NCI-H146 (cell line): ENCODE measurements at places on chromosomes 7 and 10.

DNA sequence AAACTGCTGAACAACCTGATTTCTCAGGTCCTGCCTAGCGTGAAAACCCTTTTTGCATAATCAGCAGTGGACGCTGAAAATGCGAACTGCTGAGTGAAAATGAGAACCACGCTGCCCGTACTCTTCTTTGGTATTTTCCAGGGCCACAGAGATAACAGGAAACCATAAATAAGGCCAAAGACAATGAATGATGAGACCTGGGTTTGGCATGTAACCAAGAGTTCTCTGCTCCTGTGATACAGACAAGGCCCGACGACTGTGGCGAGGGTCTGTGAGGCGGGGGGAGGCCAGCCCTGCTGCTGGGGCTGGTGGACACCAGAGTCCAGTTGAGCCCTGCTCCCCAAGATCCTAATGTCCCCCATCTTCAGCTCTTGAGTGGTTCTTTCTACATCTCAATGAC is 236.0 kb downstream of the WDR11 start:
- no peak for DNase-seq

DNA sequence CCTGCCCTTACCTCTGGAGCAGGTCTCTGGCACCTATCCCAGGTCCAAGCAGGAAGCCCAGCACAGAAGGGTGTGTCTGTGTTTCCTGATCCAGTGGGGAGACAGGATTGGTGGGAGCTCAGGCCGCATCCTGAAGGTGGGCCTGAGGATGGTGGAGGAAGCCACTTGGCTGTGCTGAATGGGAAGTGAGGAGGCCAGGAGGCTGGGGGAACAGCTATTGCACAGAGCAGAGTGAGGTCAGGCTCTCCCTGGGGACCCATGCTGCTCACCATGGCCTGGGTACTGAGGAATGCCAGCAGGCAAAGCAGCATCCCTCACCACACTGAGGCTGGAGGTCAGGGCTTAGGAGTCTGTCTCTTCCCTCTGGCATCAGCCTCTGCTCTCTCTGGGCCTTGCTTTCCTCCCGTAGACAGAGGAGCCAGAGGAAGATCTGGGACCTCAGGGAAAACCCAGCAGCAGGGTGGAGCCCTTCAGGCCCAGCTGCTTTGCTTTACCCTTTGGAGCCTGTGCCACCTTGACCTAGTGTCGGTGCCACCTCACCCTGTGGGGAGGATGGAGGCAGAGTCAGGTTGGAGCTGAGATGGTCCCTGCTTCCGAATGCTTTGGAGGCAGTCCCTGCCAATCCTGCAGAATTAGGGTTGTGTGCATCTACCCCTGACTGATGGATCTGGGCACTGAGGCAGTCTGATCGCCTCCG is 39.0 kb downstream of the CDH23 start:
- DNase-seq: no peak

GRCh38 chr10:60453036-60453435 is 63.4 kb upstream of the ANK3 start:
- DNase-seq: no peak

- DNase-seq: no peak
These were observed 681.8 kb downstream of the TYW1 start for GRCh38 chr7:67678419-67678818.

GRCh38 chr10:48518986-48519385 is 85.9 kb downstream of the ARHGAP22 start:
- DNase-seq: no peak

GRCh38 chr7:93980744-93981479 is 23.2 kb downstream of the BET1 start:
- DNase-seq: no peak

GRCh38 chr10:29314726-29315125 is 25.9 kb downstream of the LYZL1 start:
- no peak for DNase-seq

DNA sequence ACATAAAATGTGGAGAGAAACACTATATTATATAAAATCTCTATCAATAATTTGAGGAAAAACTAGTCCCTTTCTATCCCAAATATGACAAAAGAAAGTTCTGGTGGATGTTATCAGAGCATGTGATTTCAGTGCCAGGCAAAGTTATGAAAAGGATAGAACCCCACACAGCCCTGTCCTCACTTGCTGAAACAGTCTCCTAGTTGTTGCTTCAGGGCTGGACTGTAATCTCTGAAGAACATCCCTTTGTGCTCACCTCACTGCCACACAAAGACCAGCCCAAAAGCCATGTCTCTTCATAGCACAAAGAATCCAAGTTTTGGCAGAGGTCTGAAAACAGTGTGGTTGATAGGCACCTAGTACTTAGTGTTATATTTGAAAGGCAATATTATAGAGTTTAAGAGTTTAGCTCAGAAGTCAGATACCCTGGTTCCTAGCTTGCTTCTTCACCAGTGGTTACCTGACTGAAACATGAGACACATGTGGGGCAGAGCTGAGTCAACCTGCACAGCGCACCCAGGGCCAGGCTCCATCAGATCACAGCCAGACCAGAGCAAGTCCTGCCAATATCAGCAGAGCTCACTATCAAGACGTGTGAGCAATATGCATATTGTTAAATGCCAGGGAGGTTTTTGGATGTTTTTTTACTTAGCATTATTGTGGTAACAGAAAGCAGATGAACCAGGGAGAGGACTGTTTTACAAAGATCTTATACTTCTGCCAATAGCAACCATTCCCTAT is 25.0 kb downstream of the CYP3A7 start:
- no peak for DNase-seq

DNA sequence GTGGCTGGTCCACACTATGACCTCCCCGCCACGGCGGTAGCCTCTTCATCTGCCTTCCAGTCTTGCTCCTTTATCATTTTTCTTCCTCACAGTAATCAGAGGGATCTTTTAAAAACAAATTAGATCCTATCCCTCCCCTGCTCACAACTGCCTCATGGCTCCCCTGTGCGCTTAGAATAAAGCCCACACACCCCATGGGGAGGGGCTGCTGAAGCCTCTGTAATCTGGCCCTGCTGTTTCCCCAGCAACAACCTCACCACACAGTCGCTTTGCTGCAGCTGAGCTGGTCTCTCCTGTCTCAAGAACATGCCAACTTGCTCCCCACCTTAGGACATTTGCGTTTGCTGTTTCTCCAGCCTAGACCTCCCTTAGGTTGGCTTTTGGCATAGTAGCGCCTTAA is 41.0 kb downstream of the SP8 start:
- DNase-seq: peak; percentile 11

DNA sequence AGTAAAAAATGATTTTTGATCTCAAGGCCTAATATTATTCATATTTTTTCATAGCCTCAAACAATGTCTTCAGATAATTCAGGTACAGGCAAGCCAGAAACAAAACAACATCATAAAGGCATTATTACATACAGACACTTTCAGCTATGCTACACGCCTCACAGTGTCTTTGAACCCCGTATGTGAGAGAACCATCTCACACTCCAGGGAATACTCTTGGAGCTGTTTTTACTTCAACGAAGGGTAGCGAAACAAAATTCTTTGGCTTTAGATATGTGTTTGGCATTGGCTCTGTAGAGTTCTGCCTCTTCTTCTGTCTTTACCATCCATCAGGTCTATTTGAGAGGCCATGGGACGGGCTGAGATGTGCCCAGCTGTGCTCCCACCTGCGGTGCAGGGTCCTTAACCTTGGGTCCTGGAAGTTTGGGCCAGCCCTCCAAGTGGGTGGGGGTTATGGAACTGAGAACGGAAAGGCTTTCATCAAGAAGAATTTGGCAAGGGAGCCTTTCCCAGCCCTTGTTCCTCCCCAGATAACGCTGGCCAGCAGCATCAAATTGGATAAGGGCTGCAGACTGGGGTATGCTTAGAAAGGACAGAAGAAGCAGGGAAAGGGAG is 276.9 kb downstream of the TCF7L2 start:
- DNase-seq: no peak

DNA sequence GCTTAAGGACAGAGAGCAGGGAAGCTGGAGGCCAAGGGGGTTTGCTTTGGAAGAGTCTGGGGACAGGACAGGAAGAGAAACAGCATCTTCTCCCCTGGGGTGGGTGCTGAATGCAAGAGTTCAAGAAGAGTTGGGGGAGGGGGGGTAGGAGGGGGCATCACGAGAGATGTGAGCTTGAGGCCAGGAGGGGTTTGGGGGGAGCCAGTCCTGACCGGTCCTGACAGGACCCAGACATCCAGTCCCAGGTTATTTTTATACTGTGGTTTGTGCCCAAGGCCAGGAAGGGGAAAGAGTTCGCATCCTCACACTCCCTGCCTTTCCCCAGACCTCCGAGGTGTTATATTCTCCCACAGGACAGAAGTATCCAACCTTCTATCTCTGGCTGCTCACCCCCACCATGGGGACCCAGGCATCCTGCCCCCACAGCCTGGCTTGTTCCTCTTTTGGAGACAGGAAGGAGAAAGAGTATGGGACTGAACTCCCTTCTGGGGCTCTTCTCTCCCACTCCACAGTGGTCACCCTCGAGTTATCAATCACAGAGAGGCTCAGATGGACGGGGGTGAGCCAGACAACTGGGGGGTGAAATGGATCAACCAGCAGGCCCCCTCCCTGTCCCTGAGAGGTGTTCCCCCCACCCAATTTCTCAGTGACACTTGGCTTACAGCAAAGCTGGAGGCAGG is 2.8 kb downstream of the TSC22D4 start:
- DNase-seq: no peak

DNA sequence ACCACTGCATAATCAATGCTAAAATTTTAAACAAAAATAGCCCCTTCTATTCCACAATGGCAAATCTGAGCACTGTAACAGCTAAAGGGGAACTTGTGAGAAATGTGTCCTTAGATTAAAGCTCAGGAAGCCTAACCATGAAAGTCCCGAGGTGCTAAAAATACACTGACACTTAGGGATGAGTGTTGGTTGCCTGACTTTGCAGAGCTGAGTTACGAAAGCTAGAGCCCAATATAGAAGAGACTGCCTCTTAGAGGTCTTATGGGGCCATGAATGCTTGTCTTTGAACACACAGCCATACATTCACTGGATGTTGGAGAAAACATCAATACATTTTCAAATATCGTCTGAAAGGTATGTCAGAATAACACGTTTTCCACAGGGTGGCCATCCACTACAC is 209.7 kb downstream of the LHFPL3 start:
- DNase-seq: no peak

DNA sequence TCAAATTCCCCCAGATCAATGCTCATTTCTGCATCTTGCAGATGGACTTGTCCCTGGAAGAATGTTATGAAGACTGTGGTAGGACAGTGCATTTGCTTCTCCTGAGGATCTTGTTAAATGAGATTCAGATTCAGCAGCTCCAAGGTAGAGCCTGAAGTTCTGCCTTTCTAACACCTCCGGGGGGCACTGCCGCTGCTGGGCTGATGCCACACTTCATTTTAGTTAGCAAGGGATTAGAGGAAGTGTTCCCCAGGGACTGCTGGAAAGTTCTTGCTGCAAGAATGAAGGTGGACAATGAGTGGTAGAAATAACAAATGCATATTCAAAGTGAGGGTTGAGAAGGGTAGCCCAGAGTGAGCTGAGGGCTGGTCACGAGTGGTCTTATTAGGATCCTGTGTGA is 434.3 kb upstream of the AKR1E2 start:
- DNase-seq: no peak

GRCh38 chr10:91162050-91162494 is 58.4 kb upstream of the PCGF5 start:
- peak; percentile 53 for DNase-seq

DNA sequence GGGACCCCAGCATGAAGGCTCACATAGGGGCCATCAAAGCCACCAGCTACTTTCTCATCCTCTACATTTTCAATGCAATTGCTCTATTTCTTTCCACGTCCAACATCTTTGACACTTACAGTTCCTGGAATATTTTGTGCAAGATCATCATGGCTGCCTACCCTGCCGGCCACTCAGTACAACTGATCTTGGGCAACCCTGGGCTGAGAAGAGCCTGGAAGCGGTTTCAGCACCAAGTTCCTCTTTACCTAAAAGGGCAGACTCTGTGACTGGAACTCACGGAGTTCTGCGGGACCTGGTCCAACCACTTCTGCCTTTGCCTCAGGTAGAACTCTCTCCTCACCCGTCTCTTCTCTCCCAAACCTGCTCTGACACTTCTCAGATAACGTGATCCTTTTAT is 945 bp downstream of the TAS2R40 start:
- no peak for DNase-seq

GRCh38 chr10:112872728-112873127 is 77.3 kb upstream of the TCF7L2 start:
- DNase-seq: no peak

DNA sequence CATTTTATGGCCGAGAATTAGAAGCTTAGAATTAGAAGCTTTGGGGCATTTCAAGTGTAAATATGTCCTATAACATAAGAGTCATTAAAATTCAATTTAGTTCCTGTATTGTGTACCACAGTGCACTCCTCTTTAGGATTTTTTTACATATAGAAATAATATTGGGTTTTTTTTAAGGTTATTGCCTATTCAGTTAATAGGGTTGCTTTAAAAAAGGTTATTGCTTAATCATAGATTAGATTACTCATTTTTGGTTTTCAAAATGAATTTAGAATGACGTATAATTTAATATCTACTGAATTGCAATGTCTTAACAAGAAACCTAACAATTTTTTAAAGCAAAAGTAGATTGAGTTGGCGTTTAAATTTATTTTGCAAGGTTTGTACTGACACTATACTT is 34.1 kb downstream of the NOC3L start:
- DNase-seq: no peak

- DNase-seq: peak; percentile 87
These were observed 45.5 kb upstream of the ZNRF2 start for GRCh38 chr7:30238721-30239441.

- no peak for DNase-seq
These were observed 78.6 kb upstream of the PITRM1 start for GRCh38 chr10:3251172-3251571.

- DNase-seq: peak; percentile 71
These were observed 150.4 kb downstream of the JCAD start for GRCh38 chr10:29908962-29909361.

DNA sequence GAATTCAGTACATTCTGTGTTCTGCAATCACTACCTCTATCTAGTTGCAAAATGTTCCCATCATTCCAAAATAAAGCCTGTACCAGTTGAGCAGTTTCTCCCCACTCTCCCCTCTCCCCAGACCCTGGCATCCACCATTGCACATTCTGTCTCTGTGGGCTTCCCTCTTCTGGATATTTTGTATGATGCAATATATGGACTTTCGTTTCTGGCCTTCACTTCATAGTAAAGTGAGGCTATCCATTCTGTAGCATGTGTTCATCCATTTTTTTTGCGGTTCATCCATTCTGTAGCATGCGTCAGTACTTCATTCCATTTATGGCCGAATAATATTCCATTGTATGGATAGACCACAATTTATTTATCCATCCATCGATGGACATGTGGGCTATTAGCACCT is 9.5 kb upstream of the CYP3A4 start:
- DNase-seq: no peak
